ENCODE measurements at places on chromosomes 1 and 21.

- no peak for DNase-seq
Measured at GRCh38 chr1:46554597-46555381, 3.3 kb upstream of the KNCN start.

- no peak for DNase-seq
Measured at GRCh38 chr1:1262071-1262470, 11.6 kb downstream of the UBE2J2 start.

DNA sequence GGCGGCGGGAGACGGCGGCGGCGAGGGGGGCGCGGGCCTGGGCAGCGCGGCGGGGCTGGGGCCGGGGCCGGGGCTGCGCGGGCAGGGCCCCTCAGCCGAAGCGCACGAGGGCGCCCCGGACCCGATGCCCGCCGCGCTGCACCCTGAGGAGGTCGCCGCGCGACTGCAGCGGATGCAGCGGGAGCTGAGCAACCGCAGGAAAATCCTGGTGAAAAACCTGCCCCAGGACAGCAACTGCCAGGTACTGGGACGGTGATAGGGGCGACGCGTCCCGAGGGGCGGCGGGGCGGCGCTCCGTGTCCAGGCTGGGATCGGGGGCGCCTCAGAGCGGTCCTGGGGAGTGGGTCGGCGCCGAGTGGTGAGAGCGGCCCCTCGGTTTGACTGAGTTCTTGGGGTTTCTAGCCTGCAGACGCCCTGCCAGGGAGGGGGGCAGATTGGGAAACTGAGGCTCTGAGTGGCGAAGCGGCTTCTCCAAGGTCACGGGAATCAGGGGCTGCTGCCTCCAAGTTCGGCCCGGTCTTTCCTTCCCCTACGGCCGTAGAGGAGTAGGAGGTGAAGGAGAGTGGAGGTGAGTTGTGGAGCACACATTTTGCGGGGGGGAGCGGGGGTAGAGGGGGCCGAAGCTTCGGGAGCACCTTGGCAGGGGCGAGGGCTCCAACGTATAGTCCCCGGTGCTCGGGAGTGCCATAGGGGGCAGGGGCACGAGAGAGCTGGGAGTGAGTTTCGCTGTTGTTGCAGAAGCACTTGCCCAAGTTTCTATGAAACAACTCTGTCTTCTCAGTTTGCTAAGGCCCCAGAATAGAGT lies 508 bp downstream of the RAVER2 start:
- DNase-seq, result peak; percentile 7

DNA sequence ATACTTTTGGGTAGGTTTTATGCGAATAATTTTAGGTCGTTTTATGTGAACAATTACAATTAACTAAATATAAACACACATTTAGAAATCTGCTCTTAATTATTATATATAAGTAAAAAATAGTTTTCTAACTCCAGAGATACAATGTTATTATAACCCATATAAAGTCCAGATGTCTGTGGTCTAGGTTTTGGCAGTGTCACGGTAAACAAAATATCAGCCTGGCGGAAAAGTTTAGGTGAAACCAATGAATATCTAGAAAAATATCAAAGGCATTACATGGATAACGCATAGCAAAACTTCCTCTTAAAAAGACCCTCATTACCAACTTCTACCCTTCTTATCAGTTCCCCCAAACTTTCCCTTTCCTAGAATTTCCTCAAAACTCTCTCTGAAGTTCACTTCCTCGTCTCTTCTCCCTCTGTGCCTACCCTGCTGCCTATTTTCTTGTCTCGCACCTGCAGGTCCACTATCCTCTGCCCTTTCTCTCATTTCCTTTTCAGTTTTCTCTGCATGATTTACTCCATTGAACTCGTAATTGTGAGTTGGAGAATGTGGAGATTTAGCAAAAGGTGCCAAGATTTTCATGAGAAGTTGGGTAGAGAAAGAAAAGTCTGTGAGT lies 21.8 kb downstream of the VTCN1 start:
- DNase-seq, result no peak

- DNase-seq, result no peak
Measured at GRCh38 chr1:244092293-244092963, 41.3 kb downstream of the ZBTB18 start.

DNA sequence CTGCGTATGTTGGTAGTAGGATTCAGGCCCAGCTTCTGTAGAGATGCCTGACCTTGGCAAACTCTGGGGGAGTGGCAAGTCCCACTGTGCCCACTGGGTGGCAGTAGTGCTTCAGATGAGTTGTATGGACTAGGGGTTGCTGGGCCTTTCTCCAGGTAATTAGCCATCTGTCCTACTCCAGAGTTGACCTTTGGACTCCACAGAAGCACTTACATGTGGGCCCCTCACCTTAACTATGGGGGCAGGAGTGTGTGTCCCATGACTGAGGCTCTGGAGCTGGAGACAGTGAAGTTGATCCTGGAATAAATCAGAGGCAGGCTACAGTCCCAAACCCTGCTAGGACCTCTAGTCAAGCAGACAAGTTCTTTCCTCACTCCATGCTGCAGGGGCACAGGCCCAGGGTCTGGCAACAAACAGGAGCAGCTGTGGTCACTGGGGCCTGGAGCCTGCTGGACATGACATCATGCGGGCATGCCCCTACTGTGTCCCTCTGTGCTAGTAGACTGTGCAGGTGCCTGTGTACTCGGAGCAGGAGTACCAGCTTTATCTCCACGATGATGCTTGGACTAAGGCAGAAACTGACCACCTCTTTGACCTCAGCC lies 4.6 kb downstream of the DMAP1 start:
- peak; percentile 82 for DNase-seq

- DNase-seq, result no peak
Measured at GRCh38 chr1:107883562-107883961, 81.4 kb downstream of the VAV3 start.

DNA sequence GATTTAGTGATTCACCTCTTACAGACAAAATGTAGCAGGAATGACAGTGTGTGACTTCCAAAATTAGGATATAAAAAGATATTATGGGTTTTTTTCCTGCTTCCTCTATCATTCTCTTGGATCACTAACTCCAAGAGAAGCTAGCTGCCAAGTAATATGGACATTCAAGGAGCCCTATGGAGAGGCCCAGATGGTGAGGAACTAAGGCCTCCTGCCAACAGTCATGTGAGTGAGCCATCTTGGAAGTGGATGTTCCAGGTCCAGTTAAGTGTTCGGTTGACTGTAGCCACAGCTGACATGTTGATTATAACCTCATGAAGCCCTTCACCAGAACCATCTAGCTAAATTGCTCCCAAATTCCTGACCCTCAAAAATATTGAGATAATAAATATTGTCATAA lies 38.8 kb downstream of the CD160 start:
- DNase-seq, result no peak

- DNase-seq, result no peak
Measured at GRCh38 chr1:6162773-6163172, 17.3 kb downstream of the CHD5 start.

- no peak for DNase-seq
Measured at GRCh38 chr1:79839882-79840281, 833.4 kb upstream of the ADGRL4 start.

GRCh38 chr1:196142111-196142640 lies 466.1 kb downstream of the KCNT2 start:
- no peak for DNase-seq

GRCh38 chr1:15100121-15100879 lies 53.2 kb upstream of the TMEM51 start:
- DNase-seq, result peak; percentile 61

GRCh38 chr1:7218210-7218832 lies 433.1 kb downstream of the CAMTA1 start:
- DNase-seq, result peak; percentile 39

DNA sequence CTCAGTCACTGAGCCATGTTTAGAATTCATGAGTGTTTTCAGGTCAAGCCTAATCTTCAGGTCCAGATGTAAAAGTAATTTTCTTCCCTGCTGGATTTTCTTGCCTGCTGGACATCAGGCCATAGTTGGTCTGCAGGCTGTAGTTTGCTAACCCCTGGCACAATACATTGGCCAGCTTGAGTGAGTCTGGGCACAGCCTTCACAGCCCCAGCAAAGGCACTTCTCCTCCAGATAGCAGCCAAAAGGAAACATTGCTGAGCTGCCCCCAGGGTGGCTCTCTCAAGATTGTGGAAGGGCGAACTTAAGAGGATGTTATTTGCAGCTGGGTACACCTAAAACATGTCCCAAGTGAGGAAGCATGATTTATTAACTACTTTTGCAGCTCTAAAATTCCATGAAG lies 126.8 kb downstream of the PIK3R3 start:
- no peak for DNase-seq

DNA sequence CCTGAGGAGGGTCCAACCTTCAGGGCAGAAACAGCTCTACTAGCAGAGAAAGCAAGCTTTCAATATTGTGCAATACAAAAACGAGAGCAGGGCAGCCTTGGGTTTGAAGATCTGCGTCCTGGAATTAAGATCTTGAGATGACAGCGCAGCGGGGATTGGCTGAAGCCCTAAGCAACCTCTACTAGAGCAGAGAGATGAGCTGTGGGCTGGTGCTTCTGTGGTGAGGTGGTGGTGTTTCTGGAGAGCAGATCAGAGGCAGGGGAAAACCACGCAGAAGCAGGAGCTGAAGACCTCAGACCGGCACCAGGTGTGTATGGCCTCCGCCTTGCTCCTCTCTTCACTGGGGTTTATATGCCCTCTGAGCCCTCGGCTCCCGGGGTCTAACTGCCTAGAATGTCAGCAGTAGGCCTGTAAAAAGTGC lies 12.5 kb downstream of the TRAF3IP3 start:
- DNase-seq, result peak; percentile 95

GRCh38 chr1:240794046-240794843 lies 182.3 kb upstream of the GREM2 start:
- no peak for DNase-seq

DNA sequence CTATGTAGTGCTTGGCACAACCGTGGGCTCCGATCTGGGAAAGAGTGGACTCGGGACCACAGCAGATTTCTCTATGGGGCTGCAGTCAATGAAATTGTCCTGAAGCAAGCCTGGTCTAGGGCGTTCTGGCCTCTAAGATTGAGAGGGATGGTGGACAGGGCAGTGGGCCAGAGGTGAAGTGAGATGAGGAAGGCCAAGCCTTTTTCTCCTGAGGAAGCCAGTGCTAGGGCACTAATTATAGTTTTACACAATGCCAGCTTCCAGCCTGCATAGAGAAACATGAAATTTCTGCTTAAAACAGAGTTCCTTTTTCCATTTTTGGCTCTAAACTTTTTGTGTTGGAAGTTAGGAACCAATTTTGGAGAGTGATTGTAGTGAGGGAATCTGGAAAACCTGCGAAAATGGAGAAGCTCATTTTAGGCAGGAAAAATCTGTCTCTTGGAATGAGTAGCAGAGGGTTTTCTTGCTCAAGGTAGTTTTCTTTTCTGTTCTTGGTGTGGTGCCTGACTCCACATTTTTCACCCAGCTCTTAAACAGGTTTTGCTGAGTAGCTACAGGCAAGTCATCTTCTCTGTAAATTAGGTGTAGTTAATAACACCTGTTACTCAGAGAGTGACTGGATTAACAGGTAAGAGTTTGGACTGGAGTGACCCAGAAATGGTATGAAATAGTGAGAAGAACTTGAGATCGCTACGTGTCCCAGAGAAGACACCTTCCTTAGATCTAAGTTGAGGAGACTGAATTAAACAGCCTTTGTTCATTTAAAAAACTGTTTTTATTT lies 22.1 kb downstream of the UCK2 start:
- no peak for DNase-seq

DNA sequence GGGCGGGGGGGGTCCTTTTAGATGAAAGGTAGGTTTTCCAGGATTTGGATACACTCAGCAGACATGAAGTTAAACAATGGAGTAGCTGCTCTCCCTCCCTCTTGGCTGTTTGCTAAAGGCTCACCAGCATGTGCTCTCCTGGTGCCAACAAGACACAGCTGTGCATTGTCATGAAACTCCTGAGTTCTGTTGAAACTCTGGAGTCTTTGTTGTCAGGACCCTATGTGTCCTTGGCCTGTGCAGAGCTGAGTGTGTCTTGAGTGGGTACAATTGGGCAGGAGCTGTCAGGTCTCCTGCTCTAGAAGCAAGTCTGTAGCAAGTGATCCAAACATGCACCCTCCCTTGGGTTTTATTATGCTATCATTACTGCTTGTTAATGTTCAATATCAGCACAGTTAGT lies 12.7 kb downstream of the TBX19 start:
- DNase-seq, result no peak

- DNase-seq, result no peak
Measured at GRCh38 chr1:213474054-213474453, 423.0 kb downstream of the RPS6KC1 start.

GRCh38 chr1:68558321-68559026 lies 61.6 kb upstream of the DEPDC1 start:
- DNase-seq, result no peak

- peak; percentile 18 for DNase-seq
Measured at GRCh38 chr1:145918992-145919939, 749 bp upstream of the PEX11B start.

DNA sequence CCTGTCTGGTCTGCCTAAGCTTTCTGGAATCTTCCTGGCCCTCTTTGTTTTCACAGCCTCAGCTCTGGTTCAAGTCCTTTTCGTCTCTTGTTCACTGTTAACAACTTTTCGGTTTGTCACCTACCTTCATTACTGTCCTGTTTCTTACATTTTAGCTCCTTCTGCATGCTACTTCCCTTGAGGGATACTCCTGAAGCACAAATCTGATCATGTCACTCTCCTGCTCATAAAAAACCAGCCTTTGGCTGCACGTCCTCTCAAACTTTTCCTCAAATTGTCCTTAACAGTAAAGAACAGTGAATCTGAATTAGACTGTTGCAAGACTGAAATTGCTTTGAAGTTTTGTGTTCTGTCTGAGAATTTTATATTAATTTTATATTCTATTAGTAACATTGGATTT lies 3.3 kb downstream of the RAVER2 start:
- no peak for DNase-seq

DNA sequence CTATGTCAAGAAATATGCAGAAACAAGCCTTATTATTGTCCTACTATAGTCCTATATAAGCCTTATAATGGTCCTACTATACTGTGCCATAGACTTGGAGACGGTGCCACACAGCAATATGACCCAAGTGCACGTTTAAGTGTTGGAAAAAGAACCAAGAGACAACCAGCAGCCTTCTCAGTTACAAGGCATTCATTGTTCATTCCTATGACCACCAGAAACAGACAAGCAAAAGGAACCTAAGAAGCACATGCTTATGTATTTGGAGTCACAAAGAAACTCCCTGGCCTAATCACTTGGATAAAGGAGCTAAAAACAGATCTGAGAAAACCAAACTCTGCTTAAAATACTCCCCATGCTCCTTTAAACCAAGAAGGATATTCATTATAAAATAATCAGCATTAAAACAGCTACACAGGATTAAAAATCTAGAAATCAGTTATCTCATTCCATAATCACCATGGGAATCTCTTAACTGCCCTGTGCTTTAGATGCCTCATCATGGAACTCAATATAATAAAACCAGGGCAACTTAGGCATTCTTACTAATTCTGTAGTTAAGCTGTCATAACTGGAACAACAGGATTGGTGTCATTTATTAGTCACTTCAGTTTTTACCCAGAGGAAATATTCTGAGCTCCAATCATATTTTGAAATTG lies 7.0 kb downstream of the COLGALT2 start:
- no peak for DNase-seq

- DNase-seq, result no peak
Measured at GRCh38 chr1:51621161-51621560, 4.3 kb downstream of the OSBPL9 start.

GRCh38 chr1:18938707-18939070 lies 17.8 kb downstream of the IFFO2 start:
- DNase-seq, result no peak

GRCh38 chr1:29676496-29676895 lies 440.2 kb downstream of the PTPRU start:
- DNase-seq, result no peak

- no peak for DNase-seq
Measured at GRCh38 chr1:244065960-244066388, 14.9 kb downstream of the ZBTB18 start.

All from activated CD4-positive, alpha-beta T cell treated with anti-CD3 and anti-CD28 coated beads, Interleukin-2, amount 10 ng/mL, durations not matched to agents 7 days and 5 days (primary cell).